Bone marrow (tissue), 2 donors: ENCODE measurements at places on chromosomes 5 and 9.

GRCh38 chr9:136686794-136687711 is at the start of gene AGPAT2:
Gene AGPAT2 (minus strand): TSS chr9:136687457. CDS start chr9:136687357, 100 bp downstream.
- DNase-seq, result peak; percentile 70

DNA sequence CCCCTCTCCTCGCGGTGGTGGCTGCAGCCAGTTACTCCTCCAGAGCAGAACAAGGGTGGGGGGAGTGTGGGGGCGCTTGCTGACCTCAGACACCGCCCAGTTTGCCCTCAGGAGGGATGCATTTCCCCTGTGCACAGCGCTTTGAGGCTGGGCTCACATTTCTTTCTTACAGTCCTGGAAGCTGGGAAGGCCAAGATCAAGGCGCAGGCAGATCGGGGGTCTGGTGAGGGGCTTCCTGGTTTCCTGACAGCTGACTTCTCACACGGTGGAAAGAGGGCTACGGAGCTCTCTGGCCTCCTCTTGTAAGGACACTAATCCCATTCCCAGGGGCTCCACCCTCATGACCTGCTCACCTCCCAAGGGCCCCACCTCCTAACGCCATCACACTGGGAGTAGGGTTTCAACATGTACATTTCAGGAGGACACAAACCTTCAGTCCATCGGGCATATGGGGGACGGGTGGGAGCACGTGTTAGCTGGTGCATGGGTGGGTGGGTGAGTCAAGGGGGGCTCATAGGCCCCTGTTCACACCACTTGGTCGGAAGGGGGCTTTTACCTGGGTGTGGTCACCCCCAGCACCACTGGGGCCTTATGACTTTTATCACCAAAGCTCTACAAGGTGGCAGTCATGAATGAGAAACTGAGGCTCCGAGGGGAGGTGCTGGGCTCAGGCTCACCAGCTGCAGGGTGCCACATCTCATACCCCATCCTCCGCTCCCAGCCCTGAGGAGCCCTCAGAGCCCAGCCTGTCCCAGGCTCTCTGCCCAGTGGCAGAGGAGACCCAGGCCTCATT is 7.7 kb upstream of the SCGB3A1 start:
- no peak for DNase-seq

DNA sequence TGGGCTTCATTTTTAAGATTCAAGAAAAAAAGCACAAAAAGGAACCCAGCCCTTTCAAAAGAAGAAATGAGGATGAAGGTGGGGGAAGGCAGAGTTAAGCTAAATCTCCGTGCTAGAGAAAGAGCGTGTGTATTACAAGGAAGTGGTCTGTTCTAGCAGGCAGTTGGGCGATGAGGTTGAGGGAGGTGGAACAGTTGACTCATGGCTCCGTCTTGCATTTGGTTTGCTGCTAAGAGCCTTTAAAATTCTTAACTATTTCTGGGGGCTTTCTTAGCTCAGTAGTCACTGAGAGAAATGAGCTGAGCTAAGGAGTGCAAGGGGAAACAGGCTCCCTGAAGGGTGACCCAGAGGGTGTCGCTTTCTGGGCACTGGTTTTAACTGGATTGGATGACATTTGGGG is 117.4 kb downstream of the GCNT1 start:
- peak; percentile 99 for DNase-seq

DNA sequence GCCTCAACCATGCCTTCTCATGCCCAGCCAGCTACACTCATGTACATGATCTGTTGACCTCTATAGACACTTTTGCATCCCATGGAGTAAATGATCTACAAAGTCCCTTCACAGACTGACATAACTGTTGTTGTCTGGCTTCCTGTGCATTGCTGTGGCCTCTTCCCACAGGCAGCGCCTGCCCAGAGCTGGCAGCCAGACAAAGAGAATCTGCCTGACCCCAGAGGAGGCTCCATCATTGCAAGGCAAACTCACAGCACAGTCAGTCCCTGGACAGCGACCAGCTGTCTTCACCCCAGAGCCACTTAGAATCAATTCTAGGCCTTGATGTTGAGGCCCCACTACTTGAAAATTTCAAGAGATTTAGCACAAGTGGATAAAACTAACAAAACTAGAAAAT is 65.5 kb downstream of the INSYN2B start:
- no peak for DNase-seq

DNA sequence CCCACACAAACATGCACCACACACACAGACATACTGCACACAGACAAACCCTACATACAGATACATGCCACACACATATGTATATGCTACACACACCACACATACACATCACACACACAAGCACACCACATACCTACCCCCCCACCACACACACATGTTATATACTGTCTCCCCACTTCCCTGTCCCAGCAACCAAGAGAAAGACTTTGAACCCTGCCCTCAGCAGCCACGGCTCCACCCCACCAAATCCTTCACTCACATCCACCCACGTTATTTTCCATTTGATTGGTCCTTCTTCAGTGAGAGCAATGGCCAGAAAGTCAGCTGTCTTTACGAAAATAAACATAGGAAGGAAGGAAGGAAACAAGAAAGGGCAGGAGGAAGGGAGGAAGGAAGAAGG is 479.8 kb downstream of the DIRAS2 start:
- no peak for DNase-seq

- DNase-seq, result no peak
Measured at GRCh38 chr5:50759526-50760270, 93.3 kb downstream of the PARP8 start.

DNA sequence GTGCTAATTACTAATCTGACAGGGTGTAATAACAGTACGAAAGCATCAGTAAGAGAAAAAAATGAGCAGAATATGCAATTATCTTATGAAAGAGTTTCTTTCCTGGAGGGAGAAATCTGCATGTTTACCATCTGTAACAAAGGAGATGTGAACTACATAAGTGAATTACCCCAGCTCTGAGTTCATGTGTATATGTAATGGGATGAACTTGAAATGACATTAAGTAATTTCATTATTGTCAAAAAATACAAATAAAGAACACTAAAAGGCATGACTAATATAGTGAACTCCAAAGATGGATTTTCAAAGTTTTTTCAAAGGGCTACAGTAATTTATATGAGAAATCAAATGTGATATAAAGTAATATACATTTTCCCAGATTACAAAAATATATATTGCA is 944.0 kb downstream of the MAT2B start:
- no peak for DNase-seq
